ENCODE measurements at places on chromosomes 12 and 14.

- DNase-seq, result no peak
These were observed 106.9 kb upstream of the PTPRB start for GRCh38 chr12:70744178-70744577.

- no peak for DNase-seq
These were observed 14.0 kb upstream of the TBX3 start for GRCh38 chr12:114697741-114698565.

DNA sequence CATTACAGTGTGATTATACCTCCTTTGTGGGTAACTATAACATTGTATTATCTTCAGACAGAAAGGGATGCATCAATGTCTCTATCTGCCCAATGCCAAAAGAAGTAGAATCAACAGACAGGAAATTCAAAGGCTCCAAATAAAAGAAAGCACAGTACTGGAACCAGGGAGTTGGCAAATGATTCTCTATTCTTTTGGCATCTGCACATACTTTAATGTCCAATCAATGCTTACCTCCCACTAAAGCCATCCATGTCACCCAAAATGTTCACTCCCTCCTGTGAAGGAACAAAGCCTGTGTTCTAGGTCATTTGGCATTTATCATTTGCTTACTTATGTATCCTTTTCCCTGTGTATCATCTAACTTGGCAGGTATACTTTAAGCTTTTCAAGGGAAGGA lies 36.7 kb downstream of the KIF21A start:
- no peak for DNase-seq

- DNase-seq, result no peak
These were observed 9.3 kb upstream of the ESR2 start for GRCh38 chr14:64303471-64303917.

- DNase-seq, result no peak
These were observed 208.5 kb upstream of the NEDD1 start for GRCh38 chr12:96698521-96698920.

- no peak for DNase-seq
These were observed 121.6 kb downstream of the SCARB1 start for GRCh38 chr12:124742111-124742510.

DNA sequence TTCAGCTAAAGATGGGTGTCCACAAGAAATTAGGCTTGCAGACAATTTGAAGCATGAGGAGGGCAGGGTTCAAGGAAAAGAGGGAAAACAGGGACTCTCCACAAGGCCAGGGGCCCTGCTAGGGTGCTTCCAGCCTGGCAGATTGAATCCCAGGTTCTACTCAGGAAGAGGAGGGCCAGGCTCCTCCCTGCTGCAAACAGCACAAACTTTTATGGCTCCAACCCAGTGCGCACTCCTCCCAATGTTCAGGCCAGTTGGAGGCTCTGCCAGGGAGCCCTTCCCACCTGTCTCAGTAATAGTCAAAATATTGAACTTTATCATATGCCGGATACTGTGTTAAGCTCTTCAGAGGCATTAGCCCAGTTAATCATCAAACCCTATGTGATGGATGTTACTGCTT lies 244.4 kb downstream of the SYT1 start:
- no peak for DNase-seq

DNA sequence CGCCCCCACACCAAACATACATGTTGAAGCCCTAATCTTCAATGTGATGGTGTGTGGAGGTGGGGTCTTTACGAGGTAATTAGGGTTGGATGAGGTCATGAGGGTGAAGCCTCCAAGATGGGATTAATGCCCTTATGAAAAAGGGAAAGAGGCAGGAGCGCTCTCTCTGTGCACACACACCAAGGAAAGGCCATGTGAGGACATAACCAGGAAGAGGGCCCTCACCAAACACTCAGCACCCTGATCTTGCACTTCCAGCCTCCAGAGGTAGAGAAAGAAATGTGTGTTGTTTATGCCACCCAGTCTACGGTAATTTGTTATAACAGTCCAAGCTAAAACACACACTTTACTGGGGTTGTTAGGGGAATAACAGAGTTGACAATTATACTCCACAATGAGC lies 14.6 kb upstream of the PITPNM2 start:
- no peak for DNase-seq

DNA sequence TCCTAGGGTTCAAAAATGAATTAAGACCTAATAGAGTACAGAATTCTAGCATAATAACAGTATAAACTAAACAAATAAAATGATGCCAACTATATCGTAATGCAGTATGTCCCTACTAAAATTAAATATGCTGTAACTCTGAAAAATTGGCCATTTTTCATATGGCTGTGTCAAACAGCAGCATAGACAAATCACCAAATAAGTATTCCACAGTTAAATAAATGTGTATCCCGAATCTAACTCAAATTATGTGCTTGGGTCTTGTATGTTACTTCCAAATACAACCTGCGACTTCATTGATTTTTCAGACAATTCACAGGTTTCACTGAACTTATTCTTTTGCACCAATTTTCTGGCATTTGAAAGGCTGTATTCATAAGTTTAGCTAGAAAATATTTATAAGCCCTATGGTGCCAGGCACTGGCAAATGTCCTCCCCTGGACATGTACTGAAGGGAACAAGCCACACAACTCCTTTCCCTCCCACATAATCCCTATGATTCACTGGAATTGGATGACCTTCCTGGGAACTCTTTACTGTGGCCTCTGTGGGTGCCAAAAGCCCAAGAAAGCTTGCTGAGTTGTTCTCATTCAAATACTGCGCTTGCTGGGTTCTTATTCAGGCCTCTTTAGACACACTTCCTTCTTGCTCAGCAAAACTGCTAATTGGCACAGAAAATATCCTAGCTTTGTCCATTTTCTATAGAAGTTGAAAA lies 108.8 kb downstream of the KITLG start:
- no peak for DNase-seq

GRCh38 chr14:89470401-89470800 lies 53.4 kb upstream of the FOXN3 start:
- no peak for DNase-seq

GRCh38 chr12:54349679-54350078 lies 14.6 kb downstream of the GPR84 start:
- DNase-seq, result no peak

GRCh38 chr12:92108651-92109050 lies 37.0 kb downstream of the BTG1 start:
- DNase-seq, result no peak

DNA sequence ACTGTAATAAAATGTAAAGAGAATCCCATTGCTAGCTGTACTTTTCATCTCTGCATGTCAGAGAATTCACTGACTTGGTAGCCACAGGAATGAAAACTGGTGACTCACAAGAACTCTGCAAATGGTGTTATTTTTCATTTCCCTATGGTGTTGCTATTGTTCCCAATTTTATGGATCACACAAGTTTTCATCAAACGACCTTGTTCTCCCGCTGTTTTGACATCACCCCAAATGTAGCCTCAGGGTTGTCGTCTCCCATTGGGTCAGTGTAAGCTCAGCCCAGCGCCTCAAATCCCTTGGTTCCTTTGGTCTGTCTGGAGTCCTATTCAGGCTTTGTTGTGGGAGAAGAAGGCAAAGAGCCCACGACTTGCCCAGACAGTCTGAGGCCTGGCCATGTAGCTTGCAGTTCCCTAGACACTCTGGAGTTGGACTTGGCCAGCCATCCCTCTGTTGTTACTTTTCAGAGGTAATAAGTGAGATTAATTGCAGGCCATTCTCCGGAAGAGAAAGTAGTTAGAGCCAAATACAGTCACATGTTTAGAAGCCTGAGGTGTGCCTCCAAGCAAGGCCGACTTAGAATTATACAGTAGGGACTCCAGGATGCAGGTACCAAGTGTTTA lies 159.2 kb downstream of the TGFB3 start:
- DNase-seq, result no peak

DNA sequence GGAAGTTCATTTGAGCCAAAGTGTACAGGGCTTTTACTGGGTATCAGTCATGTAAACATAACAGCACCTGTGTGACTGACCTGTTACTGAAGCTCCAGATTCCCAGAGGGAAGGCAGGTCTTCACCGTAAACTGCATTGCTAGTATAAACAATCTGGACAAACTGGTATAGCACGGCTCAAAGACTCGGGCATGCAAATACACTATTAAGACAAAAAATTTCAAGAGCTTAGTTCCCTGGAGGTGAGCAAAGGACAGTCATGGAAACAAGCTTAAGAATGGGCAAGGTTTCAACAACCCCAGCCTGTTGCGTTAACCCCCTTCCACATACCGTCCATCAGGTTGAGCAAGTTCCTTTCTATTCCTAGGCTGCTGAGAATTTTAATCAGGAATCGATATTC lies 9.4 kb downstream of the PARP11 start:
- no peak for DNase-seq

DNA sequence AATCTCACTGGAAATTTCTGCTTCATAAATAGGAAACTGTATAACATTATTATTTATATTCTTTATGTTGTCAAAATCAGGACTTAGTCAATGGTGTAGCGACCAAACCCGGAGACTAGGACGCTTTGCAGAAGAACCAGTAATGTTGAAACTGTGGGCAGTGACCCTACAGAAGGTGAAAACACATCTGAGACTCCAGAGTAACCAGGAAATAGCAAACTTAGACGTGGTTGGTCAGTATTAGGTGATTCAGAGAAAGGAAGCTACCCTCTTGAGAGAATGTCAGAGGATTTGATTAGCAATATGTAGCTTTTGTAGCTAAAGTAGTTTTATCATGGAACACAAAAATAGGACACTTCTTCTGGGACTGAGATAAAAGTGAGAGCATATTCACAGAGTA lies 381.9 kb downstream of the SLC16A7 start:
- DNase-seq, result no peak

DNA sequence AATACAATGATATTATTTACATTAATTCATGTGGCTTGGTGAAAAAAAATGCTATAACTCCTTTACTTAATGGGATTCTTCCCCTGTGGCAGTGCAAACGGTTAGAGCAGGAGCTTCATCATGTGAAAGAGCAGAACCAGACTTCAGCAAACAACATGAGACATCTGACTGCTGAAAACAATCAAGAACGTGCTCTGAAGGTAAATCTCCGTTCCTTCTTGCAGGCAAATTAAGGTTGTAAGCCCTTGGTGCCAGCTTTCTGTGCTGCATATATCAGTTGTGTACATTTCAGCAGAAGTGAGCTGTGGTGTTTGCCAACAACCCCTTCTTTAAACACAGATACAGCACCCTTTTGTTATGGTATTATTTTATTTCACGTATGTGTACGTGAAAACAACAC lies 171.7 kb downstream of the MIPOL1 start:
- DNase-seq, result no peak

GRCh38 chr12:11805680-11806079 lies 156.2 kb downstream of the ETV6 start:
- no peak for DNase-seq

DNA sequence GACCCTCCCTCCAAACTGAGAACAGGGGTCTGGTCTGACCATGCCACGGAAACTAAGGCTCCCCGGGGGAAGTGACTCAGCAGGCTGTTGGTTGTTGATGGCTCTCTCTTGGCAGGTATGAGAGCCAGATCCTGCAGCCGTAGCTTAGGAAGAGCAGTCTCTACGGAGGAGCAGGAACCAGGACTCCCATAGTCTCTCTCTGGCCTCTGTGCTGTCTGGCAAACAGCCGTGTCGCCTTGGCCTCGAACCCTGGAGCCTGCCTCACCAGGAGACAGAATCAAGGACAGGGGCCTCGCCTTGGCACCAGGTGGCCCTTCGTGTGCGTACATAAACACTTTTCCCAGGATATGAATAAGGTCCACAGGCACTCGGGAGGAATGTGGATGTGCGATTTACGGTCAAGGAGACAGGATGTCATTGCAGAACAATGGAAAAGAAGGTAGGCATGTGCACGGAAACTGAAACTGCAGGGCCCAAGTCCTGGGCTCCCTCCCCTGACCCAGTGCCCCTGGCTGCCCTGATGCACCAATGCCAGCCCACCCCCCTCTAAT lies 7.9 kb downstream of the VWF start:
- no peak for DNase-seq

DNA sequence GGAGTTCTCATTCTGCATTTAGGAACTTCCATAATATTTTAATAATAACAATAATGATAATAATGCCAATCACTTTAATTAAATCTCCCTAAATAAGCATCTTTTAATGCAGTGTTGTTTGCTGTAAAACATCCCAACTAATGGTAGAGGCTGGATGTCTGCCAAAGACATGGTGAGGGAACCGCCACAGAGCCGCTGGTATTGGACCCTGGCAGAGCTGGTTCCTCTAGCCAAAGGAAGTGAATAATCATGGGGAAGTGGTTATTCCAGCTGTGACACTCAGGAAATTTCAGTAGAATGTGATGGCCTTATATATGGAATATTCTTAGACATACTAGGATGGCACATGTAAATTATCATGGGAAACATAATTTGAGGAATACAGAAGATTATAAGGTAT lies 483.3 kb downstream of the ZFP36L1 start:
- DNase-seq, result no peak

GRCh38 chr12:29782871-29783772 lies 620 bp downstream of the TMTC1 start:
- DNase-seq, result no peak

GRCh38 chr12:47935184-47935583 lies 28.2 kb upstream of the TMEM106C start:
- no peak for DNase-seq

- DNase-seq, result no peak
These were observed 71.6 kb downstream of the ZNF641 start for GRCh38 chr12:48279101-48279500.

GRCh38 chr12:30286345-30286926 lies 409.2 kb downstream of the IPO8 start:
- DNase-seq, result no peak

DNA sequence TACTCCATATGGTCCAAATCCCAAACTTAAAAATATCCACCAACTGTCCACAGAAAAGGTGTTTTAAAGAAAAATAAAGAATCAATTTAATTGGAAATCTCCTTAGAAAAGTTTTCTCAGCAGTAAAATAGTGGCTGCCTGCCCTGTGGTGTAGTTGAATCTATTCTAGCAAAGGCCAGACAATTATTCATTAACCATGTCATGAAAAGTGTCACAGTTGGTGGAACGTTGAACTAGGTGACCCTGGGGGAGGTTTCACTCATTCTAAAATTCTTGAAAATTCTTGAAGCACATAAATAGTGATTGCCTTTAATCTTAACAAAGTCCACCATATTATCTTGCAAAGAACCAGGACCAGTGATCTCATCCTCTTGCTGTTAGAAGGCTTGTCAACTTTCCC lies 78.4 kb upstream of the GZMB start:
- no peak for DNase-seq

GRCh38 chr12:112386726-112387125 lies 4.5 kb upstream of the HECTD4 start:
- no peak for DNase-seq

DNA sequence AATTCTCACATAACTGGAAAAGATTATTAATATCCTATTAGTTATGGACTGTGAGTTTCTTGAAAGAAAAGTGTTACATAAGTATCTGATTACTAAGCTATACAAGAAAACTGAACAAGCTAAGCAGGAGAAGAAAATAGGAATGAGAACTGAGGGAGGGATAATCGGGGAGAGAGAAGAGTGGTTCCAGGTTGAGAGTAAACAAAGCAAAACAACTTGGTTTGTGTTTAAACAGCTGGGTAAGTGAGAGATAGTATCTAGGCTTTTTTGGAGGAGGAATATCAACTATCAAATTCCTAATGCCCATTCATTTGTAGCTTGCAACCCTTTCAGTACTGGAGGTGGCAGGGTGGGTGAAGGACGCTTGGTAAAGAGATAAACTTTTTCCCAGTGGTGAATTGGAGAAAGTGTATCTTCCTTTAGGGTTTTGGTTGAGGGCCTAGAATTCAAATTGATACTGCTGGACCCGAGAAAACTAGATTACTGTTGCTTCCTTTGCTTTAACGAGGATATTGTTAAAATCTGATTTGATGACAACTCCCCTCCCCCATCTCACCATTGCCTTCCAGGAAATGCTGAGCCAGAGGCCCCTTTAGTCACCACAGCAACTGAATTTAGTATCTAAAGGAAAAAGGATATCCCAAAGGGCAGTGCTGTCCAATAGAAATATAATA lies 2.0 kb upstream of the SLC2A3 start:
- no peak for DNase-seq

Data from stimulated activated CD8-positive, alpha-beta memory T cell treated with anti-CD3 and anti-CD28 coated beads, Interleukin-4, amount 100 ng/mL, for 4 hours (primary cell).